Retinal pigment epithelial cell (primary cell): ENCODE measurements at places on chromosomes 12 and 14.

- no peak for DNase-seq
Measured at GRCh38 chr14:104582005-104582404, 2.4 kb downstream of the C14orf180 start.

- no peak for DNase-seq
Measured at GRCh38 chr14:96173636-96174475, 30.8 kb upstream of the BDKRB2 start.

DNA sequence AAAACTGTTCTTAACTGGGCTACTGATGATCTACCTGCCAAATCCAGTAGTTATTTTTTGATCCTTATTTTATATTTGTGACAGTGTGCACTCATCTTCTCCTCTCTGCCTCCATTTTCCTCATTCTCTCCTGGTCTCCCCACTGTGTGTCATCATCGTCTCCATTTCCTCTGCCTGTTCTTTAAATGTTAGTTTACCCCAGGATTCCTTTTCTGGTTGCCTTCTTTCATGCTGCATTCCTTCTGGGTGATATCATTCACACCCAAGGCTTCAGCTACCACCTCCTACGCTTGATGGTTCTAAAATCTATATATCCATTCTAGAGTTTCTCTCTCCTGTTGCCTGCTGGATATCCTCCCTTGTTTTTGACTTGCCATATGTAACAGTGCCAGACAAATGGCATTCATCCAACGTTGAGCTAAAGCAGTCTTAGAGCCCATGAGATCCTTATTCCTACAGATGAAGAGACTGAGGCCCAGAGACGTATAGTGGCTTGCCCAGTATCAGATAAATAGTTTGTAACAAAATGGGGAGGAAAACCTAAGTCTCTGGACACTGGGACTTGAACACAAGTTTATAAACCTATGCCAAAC lies 109.5 kb downstream of the DIP2B start:
- no peak for DNase-seq

DNA sequence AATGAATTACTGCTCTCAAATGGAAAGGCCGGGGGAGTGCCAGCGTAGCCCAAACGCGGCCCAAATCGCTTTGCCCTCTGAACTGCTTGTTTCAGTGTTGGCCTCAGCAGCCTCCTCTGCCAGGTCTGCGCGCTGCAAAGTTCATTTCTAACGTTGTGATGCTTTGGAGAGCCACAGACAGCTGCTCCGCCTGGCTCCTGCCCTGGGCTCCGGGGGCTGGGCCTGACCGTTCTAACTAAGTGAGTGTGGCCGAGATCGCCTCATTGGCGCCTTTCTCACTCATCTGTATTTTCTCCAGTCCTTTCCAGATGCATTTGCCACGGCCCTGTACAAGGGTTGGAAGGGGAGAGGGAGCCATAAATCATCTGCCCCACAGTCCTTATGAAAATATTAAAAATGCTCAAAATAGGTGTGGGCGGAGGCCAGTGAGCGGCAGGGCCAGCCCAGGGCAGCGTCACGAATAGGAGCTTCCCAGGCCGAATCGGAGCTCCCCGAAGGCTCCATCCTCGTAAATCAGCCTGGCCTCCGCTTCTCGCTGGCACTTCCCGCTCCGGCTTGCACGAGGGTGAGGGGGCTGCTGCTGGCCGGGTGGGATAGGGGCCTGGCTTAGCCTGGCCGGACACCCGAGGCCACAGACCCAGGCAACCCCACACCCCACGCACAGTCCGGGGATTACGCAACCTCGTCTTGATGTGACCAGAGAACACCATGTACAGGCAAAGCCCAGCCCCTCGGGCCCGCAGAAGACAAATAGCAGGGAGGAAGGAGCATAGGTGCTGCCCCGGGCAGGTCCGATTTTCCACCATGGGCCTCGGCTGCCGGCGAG lies 196.6 kb upstream of the DIO3 start:
- no peak for DNase-seq

GRCh38 chr12:25397001-25397400 lies 146.3 kb upstream of the KRAS start:
- no peak for DNase-seq

DNA sequence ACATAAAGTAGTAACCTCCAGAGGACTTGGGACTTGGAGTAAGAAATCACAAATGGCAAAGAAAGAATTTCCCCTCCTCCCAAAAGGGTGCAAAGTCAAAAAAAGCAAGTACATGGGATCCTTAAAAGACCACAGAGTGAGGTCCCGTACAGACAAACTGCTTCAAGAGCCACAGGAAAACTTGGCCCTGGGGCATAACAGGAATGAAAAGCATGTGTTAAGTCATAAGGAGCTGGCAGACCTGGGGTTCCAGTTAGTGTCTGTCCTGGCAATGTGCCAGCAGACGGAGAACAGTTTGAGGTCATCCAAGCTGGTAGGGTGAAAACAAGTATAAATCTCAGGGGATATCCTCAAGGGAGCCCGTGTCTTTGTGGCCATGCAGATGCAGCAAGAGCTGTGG lies 73.2 kb downstream of the HSD17B6 start:
- DNase-seq: no peak
